ENCODE measurements at places on chromosomes 7 and 10.

DNA sequence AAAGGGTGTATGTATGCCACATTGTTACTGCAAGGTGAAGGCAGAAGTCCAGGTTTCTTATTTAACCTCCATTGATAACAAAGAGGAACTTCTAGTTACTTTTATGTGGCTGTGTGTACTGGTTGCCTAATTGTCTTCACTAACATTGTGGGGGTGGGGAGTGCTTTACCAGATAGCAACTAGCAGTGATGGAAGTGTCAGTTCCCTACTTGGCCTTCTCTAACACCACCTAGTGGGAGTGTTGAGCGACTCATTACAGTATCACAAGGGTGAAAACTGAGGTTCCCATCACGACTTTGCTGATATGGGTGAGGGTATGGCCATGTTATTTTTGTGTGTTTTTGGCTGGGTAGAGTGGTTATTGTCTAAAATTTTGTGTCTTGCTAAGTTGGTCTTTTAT is 274.4 kb downstream of the THSD7A start:
- no peak for DNase-seq

DNA sequence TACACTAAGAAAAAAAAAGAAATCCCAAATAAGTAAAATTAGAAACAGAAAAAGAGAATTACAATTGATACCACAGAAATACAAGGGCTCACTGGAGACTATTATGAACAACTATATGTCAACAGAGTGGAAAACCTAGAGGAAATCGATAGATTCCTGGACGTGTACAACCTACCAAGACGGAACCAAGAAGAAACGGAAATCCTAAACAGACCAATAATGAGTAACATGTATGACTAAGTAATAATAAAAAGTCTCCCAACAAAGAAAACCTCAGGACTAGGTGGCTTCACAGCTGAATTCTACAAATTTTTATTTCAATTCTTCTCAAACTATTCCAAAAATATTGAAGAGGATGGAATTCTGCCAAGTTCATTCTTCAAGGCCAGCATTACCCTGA is 13.9 kb downstream of the DIP2C start:
- no peak for DNase-seq

- DNase-seq = no peak
Measured at GRCh38 chr10:113381981-113382509, 170.8 kb upstream of the HABP2 start.

DNA sequence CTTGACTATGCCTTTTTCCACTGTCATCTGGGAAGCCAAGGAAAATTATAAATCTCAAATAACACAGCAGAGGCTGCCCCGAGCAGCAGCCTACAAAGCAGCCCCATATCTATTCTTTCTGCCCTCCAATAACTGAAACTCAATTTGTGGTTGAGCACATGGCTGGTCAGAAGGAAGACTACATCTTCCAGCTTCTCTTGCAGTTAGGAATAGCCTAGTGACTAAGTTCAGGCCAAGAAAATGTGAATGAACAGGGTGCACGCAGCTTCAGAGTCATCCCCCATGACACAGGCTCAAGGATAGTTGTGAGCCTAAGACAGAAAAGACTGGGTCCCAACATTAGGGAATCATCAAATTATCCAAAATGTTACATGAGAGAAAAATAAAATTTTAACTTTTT is 42.3 kb downstream of the CHCHD3 start:
- DNase-seq = no peak

GRCh38 chr7:26365077-26365900 is 73.6 kb downstream of the SNX10 start:
- peak; percentile 63 for DNase-seq

GRCh38 chr10:127832501-127832900 is 60.2 kb downstream of the CLRN3 start:
- DNase-seq = no peak

DNA sequence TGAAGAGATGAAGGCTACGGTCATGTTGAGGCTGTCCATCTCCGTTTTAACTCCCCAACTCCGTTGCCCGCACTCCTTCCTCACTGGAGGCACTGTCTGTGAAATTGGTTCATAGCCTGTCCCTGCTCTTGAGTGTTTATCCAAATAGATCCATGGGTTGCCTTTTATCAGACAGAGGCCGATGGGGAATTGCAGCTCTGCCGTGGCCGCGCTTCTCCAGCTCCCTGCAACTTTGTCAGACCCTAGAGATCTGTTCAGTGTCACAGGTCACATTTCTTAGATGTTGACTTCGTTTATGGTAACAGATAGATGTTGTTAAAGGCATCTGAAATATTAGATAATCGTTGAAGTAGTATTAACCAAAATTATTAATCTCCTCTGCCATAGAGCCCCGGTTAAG is 14.7 kb downstream of the PPP2R2D start:
- no peak for DNase-seq

GRCh38 chr7:74364061-74364460 is 74.9 kb downstream of the CLIP2 start:
- DNase-seq = no peak

GRCh38 chr7:47446871-47447466 is 134.9 kb downstream of the TNS3 start:
- no peak for DNase-seq

DNA sequence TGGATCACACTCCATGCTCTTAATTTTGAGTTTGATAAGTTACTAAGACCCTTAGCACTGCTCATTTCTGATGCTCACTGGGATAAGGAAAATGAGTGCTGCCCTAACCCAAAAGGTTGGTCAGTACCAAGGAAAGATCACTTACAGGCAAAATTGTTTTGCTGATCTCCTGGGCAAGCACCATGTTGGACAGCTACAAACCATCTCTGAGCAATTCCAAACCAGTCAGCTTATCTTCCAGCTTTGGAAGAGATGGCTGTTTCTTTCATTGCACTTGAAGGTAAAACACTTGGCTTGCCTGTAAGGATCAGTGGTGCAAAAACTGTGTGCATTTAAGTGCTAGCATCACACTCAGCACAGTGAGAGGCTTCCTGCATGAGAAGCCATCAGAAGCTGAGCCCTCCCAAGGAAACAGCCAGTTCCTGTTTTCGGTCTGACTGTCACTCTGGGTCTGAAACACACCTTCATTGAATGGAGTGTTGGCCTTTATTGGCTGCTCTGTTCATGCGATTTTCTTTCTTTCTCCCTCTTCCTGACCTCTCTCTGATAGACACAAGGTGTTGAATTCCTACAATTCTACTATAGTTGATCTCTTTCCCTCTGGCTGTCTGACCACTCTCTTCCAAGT is 126.4 kb upstream of the GHITM start:
- no peak for DNase-seq

DNA sequence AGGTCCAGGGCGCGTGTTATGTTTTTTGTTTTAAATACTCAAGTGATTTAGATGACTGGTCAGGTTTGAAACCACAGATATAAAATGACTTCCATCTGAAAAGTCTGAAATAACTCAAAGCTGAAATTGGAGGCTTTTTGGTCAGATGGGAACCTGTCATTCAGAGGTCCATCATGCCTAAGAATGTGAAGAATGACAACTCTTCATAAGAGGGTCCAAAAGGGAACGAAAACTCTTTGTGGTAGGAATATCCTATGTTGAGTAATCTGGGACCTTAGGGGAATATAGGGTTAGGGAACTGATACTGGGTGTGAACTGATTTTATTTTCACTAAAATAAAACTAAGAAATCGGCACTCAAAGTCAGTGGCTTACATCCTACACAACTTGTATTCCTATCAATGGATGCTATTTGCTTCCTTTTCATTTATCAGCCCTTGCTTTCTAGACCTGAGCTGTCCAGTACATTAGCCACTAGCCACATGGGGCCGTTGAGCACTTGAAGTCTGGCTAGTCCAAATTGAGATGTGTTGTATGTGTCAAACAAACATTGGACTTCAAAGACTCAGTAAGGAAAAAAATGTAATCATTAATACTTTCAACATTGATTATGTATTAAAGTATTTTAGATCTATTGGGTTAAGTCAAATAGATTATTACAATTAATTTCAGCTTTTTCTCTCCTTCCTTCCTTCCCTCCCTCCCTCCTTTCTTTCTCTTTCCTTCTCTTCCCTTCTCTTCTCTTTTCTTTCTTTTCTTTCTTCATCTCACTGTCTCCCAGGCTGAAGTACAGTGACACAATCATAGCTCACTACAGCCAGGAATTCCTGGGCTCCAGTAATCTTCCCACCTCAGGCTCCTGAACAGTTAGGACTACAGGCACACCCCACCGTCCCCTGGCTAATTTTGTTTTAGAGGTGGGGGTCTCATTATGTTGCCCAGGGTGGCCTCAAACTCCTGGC is 56.5 kb upstream of the KDM7A start:
- no peak for DNase-seq

DNA sequence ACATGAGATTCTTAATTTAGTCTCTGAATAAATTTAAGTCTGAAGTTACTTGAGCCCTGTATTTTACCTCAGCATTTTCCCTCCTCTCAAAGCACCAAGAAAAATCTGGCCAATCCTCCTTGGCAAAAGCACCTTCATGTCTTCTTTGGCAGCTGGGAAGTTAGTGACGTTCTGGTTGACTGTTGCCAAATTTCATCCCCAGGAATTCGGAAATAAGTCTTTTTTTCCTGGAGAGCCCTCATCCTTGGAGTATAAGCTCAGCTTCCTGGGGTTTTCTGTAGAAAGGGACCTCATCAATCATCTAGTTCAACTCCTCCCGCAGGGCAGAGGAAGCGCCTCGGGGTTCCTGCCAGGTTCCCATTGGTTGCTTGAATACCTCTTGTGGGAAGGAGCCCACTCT is 377.6 kb downstream of the PHTF2 start:
- no peak for DNase-seq

GRCh38 chr10:118753331-118754228 is 1.2 kb downstream of the CACUL1 start:
- no peak for DNase-seq

DNA sequence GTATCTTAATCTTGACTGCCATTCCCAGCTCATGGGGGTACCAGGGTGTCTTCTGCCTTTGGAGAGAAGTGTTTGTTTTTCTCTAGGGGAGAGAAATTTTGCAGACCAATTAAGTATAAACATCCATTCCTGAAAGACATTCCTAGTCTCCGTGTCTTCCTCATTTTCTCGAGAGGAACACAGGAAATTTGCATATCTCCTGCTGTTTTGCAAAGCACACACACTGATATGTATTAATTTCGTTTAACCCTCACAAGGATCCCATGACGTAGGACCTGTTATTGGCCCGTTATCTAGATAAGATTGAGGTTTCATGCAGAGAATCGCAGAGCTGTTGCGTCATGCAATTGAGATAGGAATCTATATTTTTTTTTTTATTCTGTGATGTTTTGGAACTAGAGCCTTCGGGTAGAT is 944 bp downstream of the RHBDD2 start:
- no peak for DNase-seq

GRCh38 chr7:117459735-117460134 is 20.1 kb upstream of the CFTR start:
- DNase-seq = no peak

DNA sequence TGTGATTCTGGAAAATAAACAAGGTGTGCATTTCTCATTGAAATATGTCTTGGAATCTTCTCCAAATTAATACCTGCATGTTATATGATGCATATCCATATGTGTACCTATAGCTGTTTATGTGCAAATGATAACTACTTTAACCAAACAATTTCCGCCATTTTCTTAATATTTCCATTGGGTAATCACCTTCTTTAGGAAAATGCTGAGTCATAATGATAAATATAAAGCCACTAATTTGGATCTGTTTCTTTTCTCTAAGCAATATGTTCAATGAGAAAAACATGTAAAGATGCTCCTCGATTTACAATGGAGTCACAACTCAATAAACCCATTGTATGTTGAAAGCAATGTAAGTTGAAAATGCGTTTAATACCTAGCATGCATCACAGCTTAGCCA is 574.4 kb downstream of the CNTNAP2 start:
- no peak for DNase-seq

Measured in DMS79 (cell line).